ENCODE measurements at places on chromosomes 5 and 9. TPM values are rescaled to one million over a fixed set of nuclear protein-coding genes. Genes with fewer than 3 reads are reported as not detected.

The TEX48 gene
- total RNA-seq = not detected

The GPR150 gene
- 2.5 TPM for total RNA-seq

The TAF11L10 gene
- total RNA-seq = not detected

The SIT1 gene
- not detected for total RNA-seq

The PRDM9 gene
- not detected for total RNA-seq

The SPAAR gene
- 5.0 TPM for total RNA-seq

The GABRA1 gene
- not detected for total RNA-seq

The SPATA31C1 gene
- not detected for total RNA-seq

The QRFP gene
- not detected for total RNA-seq

The C9orf153 gene
- 0.56 TPM for total RNA-seq

The ZBTB34 gene
- 5.1 TPM for total RNA-seq

The TOR1A gene
- 35.8 TPM for total RNA-seq

The PMPCA gene
- 67.9 TPM for total RNA-seq

The KIF12 gene
- 0.38 TPM for total RNA-seq

The IRX2 gene
- 0.56 TPM for total RNA-seq

The SVEP1 gene
- 14.4 TPM for total RNA-seq

The CLIC3 gene
- total RNA-seq = 0.56 TPM

The SLC6A19 gene
- not detected for total RNA-seq

The CDH10 gene
- 1.9 TPM for total RNA-seq

The NUTM2G gene
- total RNA-seq = not detected

The GFPT2 gene
- total RNA-seq = 47.6 TPM

The CNTNAP3 gene
- 2.9 TPM for total RNA-seq

The TMC1 gene
- under 0.01 TPM for total RNA-seq

The SPINK13 gene
- not detected for total RNA-seq

The MAMDC4 gene
- 3.3 TPM for total RNA-seq

The AKNA gene
- 2.1 TPM for total RNA-seq

The CDC20B gene
- 0.56 TPM for total RNA-seq

The RELL2 gene
- total RNA-seq = 2.7 TPM

The ZNF782 gene
- total RNA-seq = 3.4 TPM

The HINT1 gene
- total RNA-seq = 127 TPM

The FBN2 gene
- total RNA-seq = 9.6 TPM

The PPIC gene
- 88.0 TPM for total RNA-seq

The OR1Q1 gene
- total RNA-seq = not detected

The FOXD4L3 gene
- under 0.01 TPM for total RNA-seq

The CARTPT gene
- total RNA-seq = not detected

The MEGF10 gene
- under 0.01 TPM for total RNA-seq

The GABBR2 gene
- total RNA-seq = 0.56 TPM

The AQP3 gene
- 0.85 TPM for total RNA-seq
